ENCODE measurements at places on chromosomes 6 and 20. TPM values are rescaled to one million over a fixed set of nuclear protein-coding genes. Genes with fewer than 3 reads are reported as not detected.

RIN2 gene
- 87.2 TPM for total RNA-seq

DNA sequence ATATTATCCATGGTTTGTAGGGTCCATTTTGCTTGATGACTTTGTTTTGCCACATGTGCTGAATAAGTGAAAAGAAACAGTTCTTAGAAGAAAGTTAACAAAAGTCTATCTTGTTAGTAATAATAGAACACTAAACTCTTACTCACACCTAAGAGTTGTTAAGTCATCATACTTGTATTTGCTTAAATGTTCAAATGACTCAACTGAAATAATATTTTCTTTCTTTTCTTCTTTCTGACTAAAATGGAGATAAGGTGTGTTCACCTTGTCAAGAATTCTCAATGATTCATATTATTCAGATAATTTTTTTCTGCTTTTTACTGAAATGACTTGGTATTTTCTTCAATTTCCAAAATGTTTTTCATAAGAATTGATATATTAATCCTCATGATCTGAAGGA, 327.2 kb downstream of the HTR1B start:
- no peak overlapping the region for H3K4me3 ChIP-seq
- H3K36me3 ChIP-seq, result no peaks in the 10 kb centered on the region
- no peaks in the 10 kb centered on the region for H3K4me1 ChIP-seq
- H3K27ac ChIP-seq, result no peak overlapping the region

- DNase-seq, result no peak
- H3K27me3 ChIP-seq, result no peaks in the 10 kb centered on the region
- H3K4me1 ChIP-seq, result peaks cover 11% of the 10 kb centered on the region
- no peak overlapping the region for H3K4me3 ChIP-seq
- H3K27ac ChIP-seq, result no peak overlapping the region
These were observed 20.3 kb upstream of the KCNK16 start for GRCh38 chr6:39342692-39343395.

AGER gene
- 1.5 TPM for total RNA-seq

ZNF318 gene
- 25.5 TPM for total RNA-seq

GRCh38 chr6:125866433-125866832, 75.7 kb downstream of the NCOA7 start:
- DNase-seq, result no peak
- H3K27me3 ChIP-seq, result no peaks in the 10 kb centered on the region
- no peak overlapping the region for H3K27ac ChIP-seq
- H3K4me1 ChIP-seq, result peaks cover 17% of the 10 kb centered on the region
- H3K36me3 ChIP-seq, result no peaks in the 10 kb centered on the region

All from suprapubic skin (tissue), 4 donors.